ENCODE measurements at places on chromosomes 3 and 15. TPM values are rescaled to one million over a fixed set of nuclear protein-coding genes. Genes with fewer than 3 reads are reported as not detected.

FBXL22 gene
- 20.2 TPM for total RNA-seq

AADAC gene
- total RNA-seq: not detected

- DNase-seq: no peak
Measured at GRCh38 chr3:16350597-16351318, 85.7 kb downstream of the OXNAD1 start.

DNA sequence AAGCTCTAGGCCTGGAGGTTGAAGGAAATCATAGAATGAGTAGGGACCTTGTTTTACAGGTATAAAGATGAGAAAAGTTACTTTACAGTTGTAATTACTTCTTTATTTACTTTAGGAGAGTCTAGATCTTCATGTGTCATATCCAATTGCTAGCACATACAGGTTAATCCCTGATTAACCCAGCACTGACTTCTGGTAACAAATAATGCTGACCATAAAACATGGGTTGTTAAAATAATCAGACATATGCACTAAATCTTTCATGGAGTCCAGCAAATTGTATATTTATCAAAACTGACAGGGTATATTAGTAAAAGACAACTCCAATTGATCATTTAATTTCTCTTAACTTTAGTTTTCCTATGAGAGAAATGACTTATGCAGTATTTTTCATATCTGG lies 245.2 kb downstream of the NFKBIZ start:
- DNase-seq: no peak

DNA sequence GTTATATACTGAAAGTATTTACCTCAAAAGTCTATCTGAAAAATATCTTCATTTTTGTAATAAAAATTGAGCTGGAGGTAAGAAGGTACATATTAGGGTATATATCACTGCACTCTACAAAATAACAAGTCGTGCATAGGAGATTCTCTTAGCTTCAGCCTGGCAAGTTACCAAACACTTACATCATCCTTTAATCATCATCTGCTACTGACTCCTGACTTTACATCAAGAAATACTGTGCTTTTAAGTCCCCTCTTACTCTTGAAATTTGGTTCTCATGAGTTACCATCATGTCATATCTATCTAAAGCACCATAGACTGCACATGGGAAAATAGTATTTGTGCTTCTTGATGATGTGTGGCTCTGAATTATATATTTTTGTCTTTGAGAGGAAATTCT lies 50.8 kb downstream of the LYSMD4 start:
- DNase-seq: no peak
